ENCODE measurements at places on chromosomes 12 and 14.

DNA sequence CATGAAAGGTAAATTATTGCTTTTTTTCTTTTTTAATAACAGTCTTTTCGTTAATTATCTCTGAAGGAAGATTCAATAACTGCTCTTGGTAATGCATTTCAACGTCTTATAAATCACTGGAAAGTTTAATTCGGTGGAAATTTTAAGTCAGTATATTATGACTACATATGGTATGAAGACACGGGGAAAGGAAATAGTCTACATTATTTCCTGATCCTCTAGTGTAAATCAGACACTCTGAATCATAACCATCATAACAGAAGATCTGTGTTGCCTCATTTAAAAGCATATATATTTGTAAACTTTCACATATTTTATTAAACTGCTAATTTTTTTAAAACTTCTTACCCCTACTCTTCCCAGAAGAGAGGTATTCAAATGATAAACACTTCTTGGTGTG, 53.7 kb downstream of the EFCAB11 start:
- DNase-seq, result no peak

DNA sequence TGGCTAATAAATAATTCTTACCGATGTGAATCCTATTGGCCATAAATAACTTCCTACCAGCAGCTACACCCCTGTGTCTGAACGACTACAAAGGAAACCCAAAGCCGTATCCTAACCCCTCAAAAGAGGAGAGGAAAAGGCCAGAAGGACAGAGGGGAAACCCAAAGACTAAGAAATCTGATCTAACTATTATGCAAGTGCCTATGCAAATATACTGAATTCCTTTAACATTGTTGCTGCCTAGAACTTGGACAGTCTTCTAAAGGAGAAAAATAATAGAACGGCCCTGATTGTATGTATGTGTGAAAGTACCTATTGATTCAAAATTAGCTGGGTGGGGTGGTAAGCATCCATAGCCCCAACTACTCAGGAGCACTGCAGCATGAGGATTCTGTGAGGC, 997 bp downstream of the PLEKHG7 start:
- no peak for DNase-seq

DNA sequence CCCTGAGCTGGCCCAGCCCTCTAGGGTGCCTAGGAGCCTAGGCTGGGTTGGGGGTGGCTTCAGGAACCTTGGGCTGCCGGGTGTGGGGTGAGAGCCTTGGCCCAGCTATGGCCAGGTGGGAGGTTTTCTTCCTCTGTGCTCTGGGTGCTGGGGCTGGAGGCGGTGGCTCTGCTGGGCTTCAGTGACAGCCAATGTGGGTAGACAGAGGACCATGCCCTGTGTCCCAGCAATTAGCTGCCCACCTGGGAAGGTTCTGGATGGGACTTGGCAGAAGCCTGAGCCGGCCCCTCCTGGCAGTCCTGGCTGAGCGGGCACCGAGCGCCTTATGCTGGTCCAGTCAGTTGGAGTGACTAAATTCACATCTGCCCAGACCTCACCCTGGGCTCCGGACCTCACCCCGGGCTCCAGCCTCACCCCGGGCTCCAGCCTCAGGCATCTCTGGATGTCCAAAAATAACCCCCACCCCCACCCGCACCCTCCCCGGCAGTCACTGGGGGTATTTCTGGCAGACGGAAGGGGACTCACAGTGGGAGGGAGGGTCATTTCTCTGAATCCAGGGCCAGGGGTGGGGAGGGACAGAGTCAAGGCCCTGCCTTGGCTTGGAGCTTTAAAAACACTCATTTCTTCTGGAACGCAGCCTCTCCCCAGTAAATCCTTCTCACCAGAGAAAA, 46.9 kb downstream of the CYP46A1 start:
- DNase-seq, result no peak

DNA sequence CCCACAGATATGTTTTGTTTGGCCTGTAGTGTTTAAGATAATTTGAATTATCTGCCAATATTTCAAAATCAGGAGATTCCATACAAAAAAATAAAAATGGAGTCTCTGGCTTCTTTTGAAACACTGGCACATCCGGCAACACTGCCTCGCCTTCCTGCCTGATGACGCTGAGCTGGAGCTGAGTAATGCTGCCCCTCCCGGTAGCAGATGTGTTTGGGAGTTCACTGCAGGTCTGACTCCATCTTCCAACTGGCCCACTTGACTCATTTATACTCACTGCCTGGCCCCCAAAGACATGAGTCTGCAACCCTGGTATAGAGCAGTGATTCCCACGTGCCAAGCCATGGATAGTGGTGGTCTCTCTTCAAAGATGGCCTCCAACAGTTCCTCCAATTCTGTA, 7.4 kb downstream of the CIT start:
- DNase-seq, result no peak

DNA sequence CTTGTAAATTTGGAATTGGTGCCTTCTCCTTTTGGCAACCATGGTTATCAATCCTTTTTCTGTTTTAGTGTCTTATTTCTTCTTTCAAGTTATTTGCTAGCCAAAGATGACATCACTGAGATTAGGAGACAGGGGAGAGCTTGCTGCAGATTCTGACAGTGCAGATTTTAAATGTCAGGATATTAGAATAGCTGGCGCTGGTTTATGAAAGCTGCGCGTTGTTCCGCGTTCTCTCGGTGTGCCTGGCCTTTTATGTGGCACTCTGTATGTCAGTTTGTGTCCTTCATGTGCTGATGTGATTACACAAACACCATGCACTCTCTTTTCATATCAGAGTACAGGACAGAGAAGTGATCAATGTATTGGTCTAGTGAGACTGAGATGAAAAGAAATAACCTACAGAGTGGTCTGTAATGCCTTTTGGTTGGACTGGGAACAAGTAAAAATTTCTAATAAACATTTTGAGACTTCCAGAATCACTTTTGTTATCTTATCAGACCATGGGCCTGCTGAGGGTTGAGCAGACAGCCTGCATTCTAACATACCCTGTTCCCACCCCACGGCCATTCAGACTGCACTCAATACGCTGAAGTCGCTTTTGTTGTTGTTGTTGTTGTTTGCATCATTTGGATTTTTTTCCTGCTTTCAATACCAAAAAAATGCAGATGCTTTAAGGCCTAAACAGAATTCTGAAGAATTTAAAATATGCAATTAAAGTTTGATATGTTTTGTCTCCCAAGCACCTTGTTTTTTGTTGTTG, 49.7 kb upstream of the TRAF3 start:
- DNase-seq, result no peak

- DNase-seq, result no peak
Measured at GRCh38 chr14:77243853-77244252, 27.2 kb downstream of the NGB start.

DNA sequence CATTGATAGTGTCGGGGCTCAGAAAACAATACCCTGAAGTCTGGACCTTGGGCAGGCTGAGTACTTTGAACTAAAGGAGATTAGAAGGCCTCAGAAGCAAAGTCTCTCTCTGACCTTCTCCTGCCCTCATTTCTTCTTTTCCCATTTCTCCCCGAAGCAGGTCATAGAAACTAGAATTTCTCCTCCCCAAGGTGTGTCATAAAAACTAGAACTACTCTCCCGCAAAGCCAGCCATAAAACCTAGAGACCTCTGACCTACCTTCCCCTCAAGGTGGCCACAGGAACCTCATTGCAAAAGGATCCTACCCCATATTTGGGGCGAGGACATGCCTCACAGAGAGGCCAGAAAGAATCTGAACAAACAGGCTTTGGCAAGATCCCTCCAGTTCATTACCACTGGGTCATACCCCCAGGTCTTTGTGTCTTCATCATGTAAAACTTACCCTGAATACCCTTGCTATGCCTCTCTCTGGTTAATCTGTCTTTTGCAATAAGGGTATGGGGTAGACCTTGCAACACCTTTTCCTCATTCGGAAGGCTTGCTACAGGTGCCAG, 64.7 kb upstream of the ZFP36L1 start:
- DNase-seq, result no peak

GRCh38 chr14:75452900-75453816, 25.3 kb downstream of the JDP2 start:
- no peak for DNase-seq

DNA sequence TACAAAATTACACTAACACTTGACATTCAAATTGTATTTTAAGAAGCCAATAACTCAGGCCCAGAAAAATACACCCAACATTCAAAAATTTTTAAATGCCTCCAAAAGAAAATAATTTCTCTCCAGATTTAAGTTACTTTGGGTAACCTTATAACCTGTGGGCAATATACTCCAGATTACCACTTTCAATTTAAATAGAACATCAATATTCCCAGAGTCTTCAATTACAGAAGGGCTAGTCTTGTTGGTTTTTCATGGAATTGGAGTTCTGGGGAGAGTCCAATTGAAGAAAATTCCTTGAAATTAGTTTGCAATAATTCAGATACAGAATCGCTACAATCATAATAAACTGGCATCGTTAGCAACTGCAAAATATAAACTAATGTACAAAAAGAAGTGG, 2.0 kb downstream of the PPP4R3A start:
- DNase-seq, result no peak

DNA sequence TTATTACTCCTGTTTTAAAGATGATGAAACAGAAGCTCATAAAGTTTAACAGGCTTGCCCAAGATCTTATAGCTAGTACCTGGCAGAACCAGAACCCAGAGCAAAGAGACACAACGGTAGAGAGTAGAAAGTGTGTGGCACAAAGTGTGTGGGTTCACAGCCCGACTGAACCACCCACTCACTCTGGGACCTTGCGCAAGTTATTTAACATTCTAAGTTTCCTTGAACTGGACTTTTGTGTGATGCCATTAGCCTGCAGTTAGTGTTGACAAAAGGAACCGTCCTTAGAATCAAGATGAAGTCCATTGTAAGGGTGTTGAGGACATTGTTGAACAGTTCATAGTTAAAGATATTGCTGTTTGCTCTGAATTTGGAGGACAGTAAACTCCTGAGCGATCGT, 29.9 kb upstream of the RIC8B start:
- DNase-seq, result no peak

- no peak for DNase-seq
Measured at GRCh38 chr12:69431591-69432222, 38.5 kb upstream of the FRS2 start.

DNA sequence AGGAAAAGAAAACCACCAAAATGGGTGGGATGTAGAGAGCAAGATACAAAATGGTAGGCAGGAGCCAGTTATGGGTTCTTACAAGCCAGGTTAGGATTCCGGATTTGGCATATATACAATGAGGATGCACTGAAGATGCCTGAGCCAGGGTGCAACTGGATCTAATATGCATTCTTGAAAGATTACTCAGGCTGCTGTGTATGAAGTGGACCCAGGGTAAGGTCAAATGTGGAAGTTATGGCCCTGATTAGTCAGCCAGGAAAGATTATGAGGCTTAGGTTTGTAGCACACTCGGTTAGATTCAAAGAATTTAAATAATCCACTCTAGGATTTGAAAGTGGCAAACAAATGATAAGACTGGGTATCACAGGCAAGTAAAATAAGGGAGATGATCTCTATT, 1750.7 kb upstream of the FLRT2 start:
- no peak for DNase-seq

DNA sequence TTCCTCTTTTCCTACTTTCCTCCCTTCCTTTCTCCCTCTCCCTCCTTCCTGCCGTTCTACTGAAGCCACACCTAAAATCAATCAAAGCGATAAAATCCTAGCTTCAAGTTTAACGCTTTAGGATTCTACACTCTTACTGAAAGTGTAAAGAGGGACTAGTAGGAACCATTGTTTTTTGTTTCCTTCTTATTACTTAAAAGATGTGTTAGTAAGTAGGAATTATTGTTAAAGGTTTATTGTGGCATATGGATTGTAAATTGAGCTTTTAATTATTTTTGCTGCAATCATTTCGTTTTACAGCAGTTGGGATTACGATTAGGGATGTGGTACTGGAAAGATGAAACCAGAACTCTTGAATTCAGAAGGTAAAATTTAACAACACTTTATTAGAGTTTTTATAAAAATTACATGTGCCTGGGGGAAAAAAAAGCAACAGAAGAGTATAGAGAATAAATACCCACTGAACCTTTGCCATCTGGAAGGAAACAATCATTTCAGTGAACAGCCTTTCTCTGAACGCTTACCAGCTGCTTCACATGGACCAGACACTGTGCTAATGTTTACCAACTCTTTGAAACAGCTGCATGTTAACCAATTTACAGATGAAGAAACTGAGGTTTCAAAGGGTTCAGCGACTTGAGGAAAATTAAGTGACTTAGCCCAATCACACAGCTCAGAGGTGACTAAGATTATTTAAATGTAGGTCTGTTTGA, 1.0 kb downstream of the PPP1R36 start:
- no peak for DNase-seq

- no peak for DNase-seq
Measured at GRCh38 chr12:13591059-13591458, 390.3 kb downstream of the GRIN2B start.

GRCh38 chr14:74239848-74240793, 872 bp downstream of the VSX2 start:
- peak; percentile 60 for DNase-seq

- DNase-seq, result no peak
Measured at GRCh38 chr14:86442135-86442534, 912.2 kb downstream of the FLRT2 start.

DNA sequence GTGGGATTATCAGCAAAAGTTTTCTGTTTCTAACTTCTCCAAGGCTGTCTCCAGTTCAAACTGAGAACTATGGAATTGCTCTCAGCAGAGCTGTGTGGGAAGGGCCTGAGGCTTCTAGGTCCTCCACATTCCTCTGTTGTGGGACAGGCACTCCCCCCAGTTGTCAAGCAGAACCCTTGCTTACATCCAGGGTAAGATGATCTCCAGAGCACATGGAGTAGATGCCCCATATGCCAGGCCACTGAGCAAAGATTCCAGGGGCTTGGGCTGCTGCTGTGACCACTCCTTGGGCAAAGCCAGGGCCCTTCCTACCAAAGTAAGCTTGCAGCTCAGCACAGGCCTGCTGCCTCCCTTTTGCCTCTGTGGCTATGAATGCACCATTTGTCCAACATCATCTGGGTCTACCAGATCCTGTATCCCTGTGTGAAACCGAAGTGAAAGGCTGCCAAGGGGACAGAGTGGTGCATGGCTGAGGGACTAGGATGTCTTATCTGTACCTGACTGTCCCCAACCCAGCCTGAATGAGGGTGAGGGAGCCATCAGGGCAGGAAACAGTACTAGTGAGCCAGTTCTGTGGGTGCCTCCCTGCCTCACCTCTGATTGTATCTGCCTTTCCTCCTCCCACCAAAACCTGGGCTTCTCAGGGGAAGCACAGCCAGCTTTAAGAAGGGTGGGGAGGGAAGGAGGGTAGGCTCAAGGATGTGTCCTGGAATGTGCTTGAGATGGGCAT, 13.1 kb upstream of the ESPL1 start:
- DNase-seq, result no peak

DNA sequence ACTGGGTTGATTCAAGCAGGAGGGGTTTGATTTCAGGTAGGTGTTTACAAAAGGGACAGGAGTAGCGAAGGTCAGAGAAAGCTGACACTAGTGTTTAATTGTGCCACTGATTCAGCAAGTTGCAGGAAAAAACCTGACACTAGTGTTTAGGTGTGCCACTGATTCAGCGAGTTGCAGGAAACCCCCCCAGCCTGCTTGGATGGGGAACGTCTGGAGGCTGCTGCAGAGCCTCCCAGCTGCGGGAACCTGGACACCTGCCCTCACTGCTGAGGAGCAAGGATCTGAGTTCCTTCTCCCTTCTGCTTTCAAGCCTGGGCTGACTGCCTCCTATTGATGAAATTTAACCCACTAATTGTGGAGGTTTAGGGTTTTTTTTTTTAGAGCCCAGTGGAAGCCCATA, 84.2 kb downstream of the AVPR1A start:
- DNase-seq, result no peak
